ENCODE measurements at places on chromosomes 12 and 14.

DNA sequence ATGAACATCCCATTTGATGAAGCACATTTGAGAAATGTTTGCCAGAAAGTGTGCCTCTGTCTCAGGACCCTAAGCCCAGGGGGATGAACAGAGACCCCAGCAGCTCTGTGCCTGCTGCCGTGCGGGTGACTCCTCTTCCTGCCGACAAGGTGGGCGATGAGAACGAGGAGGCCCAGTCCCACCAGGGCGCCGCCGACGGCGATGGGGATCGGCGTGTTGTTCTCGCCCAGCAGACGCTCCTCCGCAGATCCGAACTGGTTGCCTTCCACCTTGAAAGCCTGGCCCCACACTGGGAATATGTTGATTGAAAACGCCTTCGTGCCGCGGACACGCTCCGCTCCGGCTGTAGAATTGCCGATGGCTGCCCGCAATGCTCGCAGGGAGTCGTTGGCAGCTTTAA is 44.1 kb downstream of the LRTM2 start:
- H3K36me3 ChIP-seq, result no peaks in the 10 kb centered on the region
- H3K27ac ChIP-seq, result no peak overlapping the region
- peaks cover 22% of the 10 kb centered on the region for H3K27me3 ChIP-seq
- no peaks in the 10 kb centered on the region for H3K4me1 ChIP-seq

- H3K4me1 ChIP-seq, result peaks cover 20% of the 10 kb centered on the region
- peaks cover 2% of the 10 kb centered on the region for H3K36me3 ChIP-seq
- peaks cover 1% of the 10 kb centered on the region for H3K27me3 ChIP-seq
Measured at GRCh38 chr12:106282457-106283097, 20.0 kb upstream of the TCP11L2 start.

GRCh38 chr14:62125793-62126192 is 363.6 kb downstream of the SNAPC1 start:
- no peaks in the 10 kb centered on the region for H3K36me3 ChIP-seq
- H3K27ac ChIP-seq, result no peak overlapping the region
- H3K4me3 ChIP-seq, result no peak overlapping the region
- DNase-seq, result no peak
- no peaks in the 10 kb centered on the region for H3K4me1 ChIP-seq

GRCh38 chr12:1820191-1820895 is at the start of gene LRTM2:
Gene LRTM2 (plus strand): TSS chr12:1820565. CDS start chr12:1828149, 7,584 bp downstream.
- H3K36me3 ChIP-seq, result no peaks in the 10 kb centered on the region
- no peak within 1 kb of the TSS for H3K4me3 ChIP-seq
- no peaks in the 10 kb centered on the region for H3K4me1 ChIP-seq
- peaks cover 31% of the 10 kb centered on the region for H3K27me3 ChIP-seq
- no peak within 1 kb of the TSS for H3K27ac ChIP-seq

DNA sequence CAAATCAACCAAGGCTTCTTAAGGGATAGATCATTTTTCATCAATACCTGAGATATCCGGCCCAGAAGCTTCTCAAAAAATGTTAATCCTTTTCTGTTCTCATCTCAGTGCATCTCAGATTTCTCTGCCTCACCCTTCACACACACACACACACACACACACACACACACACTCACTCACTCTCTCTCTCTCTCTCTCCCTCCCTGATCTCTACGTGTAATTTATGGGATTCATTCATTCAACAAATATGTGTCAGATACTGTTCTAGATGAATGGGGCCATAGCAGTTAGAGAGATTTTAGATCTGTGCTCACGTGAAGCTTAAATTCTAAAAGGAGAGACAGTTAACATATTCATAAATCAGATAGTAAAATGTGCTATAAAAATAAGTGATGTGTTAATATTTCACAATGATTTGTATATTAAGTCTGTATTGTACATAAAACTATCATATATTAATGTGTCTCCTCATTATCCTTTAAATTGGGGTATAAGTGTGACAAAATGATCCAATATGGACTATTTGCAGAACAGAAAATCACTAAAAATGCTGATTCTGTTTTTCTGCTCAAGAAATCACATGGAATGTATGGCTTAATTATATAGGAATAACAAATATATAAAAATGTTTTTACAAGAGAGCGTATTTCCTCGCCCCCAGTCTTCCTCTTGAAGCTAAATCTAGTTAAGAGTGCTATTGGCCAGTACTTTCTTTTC is 7.3 kb upstream of the FRMD6 start:
- DNase-seq, result no peak
- H3K27me3 ChIP-seq, result peaks cover 2% of the 10 kb centered on the region
- H3K4me3 ChIP-seq, result no peak overlapping the region

DNA sequence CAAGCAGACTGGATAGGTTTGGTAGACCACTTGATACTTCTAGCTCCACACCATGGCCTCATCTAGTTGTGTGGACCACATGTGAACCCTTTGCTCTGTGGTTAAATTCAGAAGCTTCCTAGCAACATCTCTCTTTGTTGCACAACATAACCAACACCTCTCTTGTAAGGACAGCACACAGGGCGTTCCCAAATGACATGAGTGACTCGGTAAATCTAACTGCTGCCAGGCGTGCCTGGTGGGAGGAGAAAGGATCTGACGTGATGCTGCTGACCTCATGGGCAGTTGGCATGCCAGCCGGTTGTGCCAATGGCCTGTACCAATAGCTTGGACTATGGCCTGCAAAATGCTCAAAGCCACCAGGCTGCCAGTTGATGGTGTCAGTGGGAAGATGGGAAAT is 93.8 kb downstream of the CPSF2 start:
- no peak overlapping the region for H3K27ac ChIP-seq
- H3K36me3 ChIP-seq, result peaks cover 4% of the 10 kb centered on the region
- no peak for DNase-seq

GRCh38 chr12:58655375-58655774 is 264.9 kb downstream of the LRIG3 start:
- no peak overlapping the region for H3K27ac ChIP-seq
- H3K4me1 ChIP-seq, result no peaks in the 10 kb centered on the region
- no peak overlapping the region for H3K4me3 ChIP-seq
- H3K27me3 ChIP-seq, result no peaks in the 10 kb centered on the region

- H3K27ac ChIP-seq, result no peak overlapping the region
- peaks cover 5% of the 10 kb centered on the region for H3K36me3 ChIP-seq
- no peaks in the 10 kb centered on the region for H3K4me1 ChIP-seq
- no peak overlapping the region for H3K4me3 ChIP-seq
Measured at GRCh38 chr12:59723520-59723919, 127.7 kb downstream of the SLC16A7 start.

- H3K4me1 ChIP-seq, result peaks cover 9% of the 10 kb centered on the region
- no peak overlapping the region for H3K27ac ChIP-seq
- no peak overlapping the region for H3K4me3 ChIP-seq
- no peak for DNase-seq
- H3K36me3 ChIP-seq, result no peaks in the 10 kb centered on the region
Measured at GRCh38 chr12:116380108-116380507, 102.6 kb upstream of the MED13L start.

Measured in activated CD4-positive, alpha-beta memory T cell treated with anti-CD3 and anti-CD28 coated beads for 36 hours (primary cell).